ENCODE measurements at places on chromosomes 12 and 14.
A peak's percentile ranks its signal among the peaks of the same experiment; 100 is the strongest.

DNA sequence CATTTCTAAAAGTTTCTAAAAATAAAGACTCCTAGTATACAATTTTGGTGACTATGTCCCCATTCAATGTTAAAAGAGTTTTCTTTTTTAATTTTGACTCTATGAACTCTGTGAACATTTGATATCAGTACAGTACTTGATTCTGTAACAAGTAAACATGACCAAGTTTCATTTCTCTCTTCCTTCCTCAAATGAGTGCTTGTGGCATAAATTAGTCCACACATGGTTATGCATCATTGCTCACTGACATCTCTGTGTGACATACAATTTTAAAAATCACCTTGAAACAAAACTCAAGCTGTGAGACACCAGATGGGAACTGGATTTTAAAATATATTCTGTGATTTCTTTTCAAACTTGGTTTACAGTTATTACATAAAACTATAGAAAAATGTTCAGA, 253.9 kb upstream of the MDGA2 start:
- peak; percentile 42 for DNase-seq

- no peak for DNase-seq
Observed at GRCh38 chr14:51307551-51307950, 67.5 kb downstream of the TMX1 start.

GRCh38 chr12:93571925-93572711, at the start of gene SOCS2:
Gene SOCS2 (plus strand): TSS chr12:93572675. CDS start chr12:93572898, 223 bp downstream.
- no peak for DNase-seq

GRCh38 chr12:1703771-1704722, 13.2 kb downstream of the ADIPOR2 start:
- DNase-seq: no peak

GRCh38 chr14:86442135-86442534, 912.2 kb downstream of the FLRT2 start:
- peak; percentile 63 for DNase-seq

DNA sequence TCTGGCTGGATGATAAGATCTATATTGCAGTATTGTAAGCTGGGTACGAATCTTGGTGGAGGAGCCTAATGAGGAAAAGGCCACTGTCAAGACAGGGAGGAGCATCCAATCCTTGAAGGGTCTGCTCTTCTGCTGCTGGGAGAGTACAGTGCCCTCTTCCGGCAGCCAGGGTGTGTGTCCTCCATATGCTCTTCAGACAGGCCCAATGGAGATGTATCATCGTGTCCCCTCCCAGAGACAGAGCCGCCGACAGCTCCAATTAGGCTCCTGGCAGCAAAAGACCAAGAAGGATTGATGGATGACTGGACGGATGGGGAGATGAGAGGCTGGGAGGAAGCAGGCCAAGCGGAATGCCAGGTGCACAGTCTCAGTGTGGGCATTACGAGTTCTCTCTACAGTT, 51.6 kb upstream of the PIWIL1 start:
- no peak for DNase-seq

DNA sequence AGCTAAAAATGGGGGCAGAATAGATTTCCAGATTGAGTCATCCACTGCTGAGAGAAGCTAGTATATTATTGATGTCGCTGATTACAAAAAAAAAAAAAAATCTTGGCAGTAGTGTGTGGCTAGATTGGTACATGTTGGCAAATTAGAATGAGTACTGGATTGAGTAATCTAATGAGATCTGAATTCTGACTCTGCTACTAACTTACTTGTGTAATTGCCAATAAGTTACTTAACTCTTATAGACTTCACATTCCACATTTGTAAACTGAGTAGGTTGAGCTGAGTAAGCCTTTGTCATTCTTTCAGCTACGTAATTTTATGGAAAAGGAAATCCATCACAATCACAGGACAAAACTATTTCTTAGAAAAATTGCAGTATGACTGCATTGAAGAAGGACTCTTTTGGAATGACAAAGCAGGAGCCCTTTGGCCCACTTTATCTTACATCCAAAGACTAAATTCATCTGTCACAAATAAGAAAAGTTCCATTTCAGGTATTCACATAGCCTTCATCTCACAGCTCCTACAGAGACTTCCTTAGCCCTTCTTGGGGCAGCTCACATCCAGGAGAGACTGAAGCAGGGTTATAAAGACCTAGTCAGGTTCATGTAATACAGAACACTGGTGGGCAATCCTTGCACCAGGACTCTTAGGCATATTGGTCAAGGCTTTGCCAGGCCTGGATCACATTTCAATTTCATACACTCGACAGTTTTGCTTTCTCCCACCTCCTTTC, 197.3 kb upstream of the CPNE8 start:
- no peak for DNase-seq

DNA sequence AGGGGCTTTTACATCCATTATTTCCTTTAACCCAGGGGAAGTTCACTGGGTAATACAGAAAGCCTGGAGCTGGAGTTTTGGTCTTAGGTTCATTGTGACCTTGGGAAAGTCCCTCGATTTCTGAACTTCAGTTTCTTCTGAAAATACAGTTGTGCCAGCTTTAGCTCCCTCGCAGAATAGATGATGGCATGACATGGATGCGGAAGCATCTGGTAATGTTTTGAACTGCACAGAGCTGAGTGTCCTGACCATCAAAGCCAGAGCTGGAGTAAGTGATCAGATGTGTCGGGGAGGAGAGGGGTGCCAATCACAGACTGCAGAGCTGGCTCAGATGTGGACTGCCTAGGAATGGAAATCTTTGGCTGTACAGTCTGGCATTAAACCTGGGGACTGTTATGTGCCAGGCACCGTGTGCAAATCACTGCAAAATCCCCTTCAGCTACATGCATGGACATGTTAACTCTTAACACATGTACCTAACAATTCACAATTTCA, 180.9 kb downstream of the ETV6 start:
- no peak for DNase-seq

GRCh38 chr12:82593901-82594396, 92.8 kb upstream of the TMTC2 start:
- DNase-seq: no peak

- DNase-seq: peak; percentile 89
Observed at GRCh38 chr14:42047421-42048055, 440.9 kb downstream of the LRFN5 start.

DNA sequence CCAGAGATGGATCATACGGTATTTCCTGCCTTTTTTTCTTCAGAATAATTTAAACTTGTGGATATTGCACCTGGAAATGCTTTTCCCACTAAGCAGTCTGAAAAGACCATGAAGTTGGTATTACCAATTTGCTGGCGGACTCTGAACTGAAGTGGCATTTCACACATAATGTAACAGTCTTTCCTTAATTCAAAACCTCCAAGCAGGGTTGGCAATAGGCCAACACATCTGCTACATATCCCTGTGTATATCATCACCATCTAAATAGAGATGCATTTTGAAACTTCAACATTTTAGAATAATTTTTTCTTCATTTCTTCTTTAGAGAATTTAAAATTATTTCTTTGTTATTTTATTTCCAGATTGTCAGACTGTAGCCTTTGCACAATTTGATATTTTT, 100.5 kb downstream of the TSPAN8 start:
- DNase-seq: no peak

GRCh38 chr12:107242189-107242588, 148.8 kb upstream of the CRY1 start:
- DNase-seq: no peak

- DNase-seq: no peak
Observed at GRCh38 chr12:114918535-114919233, 234.7 kb upstream of the TBX3 start.

DNA sequence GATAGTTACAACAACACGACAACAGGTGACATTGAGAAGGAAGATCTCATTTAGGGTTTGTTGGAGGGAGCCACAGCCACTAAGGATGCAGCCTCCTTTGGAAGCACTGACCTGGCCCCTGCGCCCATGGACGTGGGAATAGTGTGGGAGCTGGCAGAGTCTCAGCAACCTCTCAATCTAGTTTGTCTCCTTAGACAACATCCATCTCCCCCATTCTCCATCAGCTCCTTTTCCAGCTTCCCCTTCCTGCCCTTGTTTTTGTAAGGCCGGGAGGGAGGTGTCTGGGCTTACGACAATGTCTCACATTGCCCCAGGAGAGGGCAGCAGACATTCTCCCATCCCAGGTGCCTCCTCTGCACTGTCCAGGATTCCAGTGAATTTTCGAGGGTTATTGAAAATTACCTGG, 170.2 kb upstream of the PZP start:
- DNase-seq: no peak

DNA sequence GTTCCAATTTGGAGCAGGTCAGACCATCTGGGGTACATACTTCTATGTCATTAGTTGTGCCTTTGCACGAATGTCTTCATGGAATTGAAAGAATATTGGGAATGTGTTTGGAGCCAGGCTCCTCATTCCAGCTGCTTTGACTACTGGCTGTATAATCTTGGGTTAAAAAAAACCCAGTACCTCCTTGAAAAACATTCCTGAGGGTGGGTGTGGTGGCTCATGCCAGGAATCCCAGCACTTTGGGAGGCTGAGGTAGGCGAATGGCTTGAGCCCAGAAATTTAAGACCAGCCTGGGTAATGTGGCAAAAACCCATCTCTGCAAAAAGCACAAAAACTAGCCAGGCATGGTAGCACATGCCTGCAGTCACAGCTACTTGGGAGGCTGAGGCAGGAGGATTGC, 125.6 kb downstream of the TTC8 start:
- no peak for DNase-seq

- DNase-seq: no peak
Observed at GRCh38 chr12:118959985-118960560, 21.3 kb upstream of the SRRM4 start.

DNA sequence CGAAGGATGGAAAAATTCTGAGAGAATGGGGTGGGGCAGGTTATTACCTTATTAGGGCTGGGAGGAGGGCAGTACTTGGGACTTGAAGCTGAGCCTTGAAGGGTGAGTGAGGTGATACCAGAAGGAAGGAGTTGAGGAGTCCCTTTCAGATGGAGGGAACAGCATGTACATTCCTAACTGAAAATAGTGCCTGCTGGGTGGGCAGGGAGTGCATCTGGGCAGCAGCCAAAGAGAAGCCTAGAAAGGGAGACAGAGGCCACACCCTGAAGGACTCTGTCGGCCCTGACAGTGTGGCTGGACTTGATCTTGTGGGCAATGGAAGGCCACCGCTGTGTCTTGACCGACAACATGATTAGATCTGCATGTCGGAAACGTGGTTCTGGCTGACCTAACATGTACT, 147.6 kb downstream of the NDUFA12 start:
- DNase-seq: no peak

- DNase-seq: no peak
Observed at GRCh38 chr12:96239711-96240635, 45.8 kb downstream of the ELK3 start.
